ENCODE measurements at places on chromosomes 13 and 19. TPM values are rescaled to one million over a fixed set of nuclear protein-coding genes. Genes with fewer than 3 reads are reported as not detected.

Gene LMTK3
- 2.1 TPM for total RNA-seq

- DNase-seq: no peak
Measured at GRCh38 chr13:78032132-78032531, 113.5 kb upstream of the EDNRB start.

Gene ATP4A
- 5.0 TPM for total RNA-seq

GRCh38 chr13:46184277-46184699 is 2.3 kb upstream of the LCP1 start:
- peak; percentile 27 for DNase-seq

- no peak for DNase-seq
Measured at GRCh38 chr19:2387367-2388288, 27.6 kb downstream of the TMPRSS9 start.

DNA sequence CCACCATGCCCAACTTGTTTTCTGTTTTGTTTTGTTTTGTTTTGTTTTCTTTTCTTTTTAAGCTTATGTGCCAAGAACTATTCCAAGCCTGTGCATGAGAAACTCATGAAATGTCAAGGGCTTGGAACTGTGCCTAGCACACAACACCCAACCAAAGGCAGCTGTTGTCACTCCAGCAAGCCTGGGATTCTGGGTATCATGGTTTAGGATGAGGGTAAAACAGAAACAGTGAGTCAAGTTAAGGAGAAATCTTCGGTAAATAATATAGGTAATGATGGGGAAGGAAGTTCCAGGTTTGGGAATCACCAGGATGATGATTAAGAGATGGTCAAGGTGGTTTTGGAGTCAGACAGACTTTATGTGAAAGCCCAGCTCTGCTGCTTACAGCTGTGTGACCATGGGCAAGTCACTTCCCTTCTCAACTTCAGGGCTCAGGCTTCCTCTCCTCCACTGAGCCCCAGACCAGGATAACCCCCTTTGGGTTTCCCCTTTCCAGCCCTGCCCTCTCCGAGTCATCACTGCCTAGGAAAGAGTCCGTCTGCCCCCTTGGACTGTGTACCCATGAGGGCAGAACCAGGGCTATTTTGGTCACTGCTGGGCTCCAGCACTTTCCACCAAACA is 5.0 kb downstream of the PVR start:
- no peak for DNase-seq

GRCh38 chr19:8664671-8665057 is 33.9 kb downstream of the ACTL9 start:
- no peak for DNase-seq

Measured in hepatocyte (in vitro differentiated cells).